Fibroblast of mammary gland (primary cell): ENCODE measurements at places on chromosomes 13 and 19.

DNA sequence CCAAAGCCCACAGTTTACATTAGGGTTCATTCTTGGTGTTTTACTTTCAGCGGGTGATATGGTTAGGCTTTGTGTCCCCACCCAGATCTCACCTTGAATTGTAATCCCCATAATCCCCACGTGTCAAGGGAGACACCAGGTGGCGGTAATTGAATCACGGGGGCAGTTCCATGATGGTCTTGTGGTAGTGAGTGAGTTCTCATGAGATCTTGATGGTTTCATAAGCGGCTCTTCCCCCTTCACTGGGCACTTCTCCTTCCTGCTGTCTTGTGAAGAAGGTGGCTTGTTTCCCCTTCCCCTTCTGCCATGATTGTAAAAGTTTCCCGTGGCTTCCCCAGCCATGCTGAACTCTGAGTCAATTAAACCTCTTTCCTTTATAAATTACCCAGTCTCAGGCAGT is 12.0 kb downstream of the FPR2 start:
- DNase-seq = no peak

DNA sequence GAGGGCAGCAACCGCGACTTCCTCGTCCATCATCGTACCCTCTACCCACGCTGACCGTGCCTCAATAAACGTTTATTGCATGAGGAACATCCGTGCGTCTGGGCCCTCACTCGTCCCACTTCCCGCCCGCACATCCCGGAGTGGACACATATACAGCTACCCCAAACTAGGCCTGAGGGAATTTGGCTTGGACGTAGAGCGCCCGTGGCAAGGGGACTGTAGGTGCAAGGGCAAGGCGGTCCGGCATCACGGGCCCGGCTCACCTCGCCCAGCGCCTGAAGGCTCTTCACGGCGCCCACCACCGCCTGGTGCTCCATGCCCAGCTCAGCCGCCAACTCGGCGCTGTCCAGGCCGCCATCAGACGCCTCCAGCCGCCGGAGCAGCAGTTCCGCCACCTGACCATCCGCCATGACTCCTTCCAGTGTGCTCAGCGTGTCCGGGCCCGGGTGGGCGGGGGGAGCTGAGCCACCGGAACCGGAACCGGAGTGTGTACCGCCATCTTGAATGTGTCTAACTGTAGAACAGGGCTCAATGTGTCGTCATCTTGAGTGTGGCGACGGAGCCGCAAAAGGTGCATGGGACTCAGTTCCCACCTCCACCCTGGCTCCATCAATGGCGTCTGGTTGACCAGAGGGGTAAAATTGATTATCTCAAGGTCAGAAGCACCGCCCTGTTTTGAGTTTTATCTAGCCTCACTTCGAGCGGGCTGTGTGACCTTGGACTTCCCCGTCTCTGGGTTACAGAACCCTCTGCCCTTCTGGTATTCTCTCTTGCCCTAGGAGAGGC is at the start of gene FARSA:
Gene FARSA, minus strand, starts transcription at position 425 of the 786 bp plus-strand sequence. Its CDS starts 15 bp downstream, at position 410.
- peak; percentile 88 for DNase-seq

- peak; percentile 9 for DNase-seq
Observed at GRCh38 chr19:38917921-38918491, 6.0 kb upstream of the CCER2 start.

DNA sequence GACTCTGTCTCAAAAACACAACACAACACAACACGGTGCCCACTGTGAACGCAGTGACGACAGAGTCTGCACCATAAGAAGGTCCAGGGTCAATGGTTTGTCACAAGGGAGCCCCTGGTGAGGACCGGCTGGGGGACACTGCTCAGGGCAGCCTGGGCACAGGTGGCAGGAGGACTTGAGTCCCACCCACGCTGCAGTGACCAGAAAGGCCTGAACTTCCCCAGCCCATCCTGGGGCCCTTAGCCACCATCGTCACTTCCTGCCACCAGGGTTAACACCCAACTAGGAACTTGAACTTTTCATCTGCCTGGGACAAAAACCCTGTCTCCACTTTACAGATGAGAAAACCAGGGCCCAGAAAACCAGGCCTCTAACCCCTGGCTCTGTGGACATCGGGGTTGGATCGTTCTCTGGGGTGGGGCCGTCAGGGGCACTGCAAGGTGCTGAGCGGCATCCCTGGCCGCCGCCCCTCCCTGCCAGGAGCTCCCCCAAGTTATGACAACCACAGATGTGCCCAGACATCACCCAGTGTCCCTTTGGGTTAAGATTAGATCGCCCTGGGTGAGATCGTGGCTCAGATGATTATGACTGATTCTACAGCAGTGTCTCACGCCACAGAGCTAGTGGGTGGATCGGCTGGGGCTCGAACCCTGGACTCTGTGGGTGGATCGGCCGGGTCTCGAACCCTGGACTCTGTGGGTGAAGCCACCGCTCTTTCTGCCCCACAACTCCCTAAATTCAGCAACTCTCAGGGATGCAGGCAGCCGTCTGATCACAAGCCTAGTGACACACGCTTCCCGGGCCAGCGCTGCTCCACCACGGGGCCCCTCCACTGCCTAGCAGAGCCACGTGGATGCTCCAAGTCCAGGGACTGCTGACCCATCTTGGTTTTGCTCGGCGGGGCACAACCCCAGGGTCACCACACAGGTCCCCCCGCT is 14.0 kb downstream of the MOB3A start:
- DNase-seq = no peak

DNA sequence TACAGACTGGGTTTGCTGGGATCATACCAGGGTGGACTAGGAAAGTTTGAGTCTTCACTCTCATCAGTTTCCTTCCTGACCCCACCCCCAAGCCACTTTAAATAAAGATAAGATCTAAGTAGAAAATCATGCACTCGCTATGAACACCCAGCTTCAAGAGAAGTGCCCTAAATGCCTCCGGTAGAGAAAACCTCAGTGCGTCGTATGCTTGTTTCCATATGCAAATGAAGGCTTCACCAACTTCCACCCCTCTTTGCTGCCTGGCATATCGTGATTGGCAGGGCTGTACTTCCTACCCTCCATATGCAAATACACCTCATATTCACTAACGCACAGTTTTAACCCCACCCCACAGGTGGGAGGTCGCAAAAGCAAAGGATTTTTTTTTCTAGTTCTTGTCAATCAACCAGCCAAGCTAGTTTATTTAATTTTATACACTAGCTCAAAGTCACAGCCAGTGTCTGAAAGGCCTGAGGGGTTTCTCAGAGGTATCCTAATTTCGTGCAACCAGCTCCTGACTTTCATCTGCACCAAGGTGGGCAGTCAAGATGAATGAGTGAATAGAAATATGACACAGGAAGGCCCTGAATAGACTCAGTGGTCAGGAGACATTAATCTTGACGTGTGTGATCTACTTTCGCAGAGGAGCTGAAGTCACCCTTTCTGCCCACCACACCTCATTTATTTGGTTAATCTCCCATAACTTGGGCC is 121.1 kb upstream of the TSHZ3 start:
- no peak for DNase-seq

GRCh38 chr13:41854758-41855157 is 106.2 kb downstream of the VWA8 start:
- DNase-seq = no peak

DNA sequence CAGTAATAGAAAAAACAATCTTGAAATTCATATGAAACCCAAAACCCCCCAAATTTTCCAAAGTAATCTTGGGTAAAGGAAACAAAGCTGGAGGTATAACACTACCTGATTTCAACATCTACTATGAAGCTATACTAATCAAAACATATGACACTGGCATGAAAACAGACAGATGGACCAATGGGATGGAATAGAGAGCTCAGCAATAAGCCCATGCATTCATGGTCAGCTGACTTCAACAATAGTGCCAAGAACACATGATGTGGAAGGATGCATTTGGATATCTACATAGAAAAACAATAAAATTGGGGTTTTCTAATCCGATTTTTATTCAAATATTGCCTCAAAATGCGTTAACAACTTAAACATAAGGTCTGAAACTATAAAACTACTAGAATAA is 32.2 kb upstream of the ZNF766 start:
- peak; percentile 16 for DNase-seq

DNA sequence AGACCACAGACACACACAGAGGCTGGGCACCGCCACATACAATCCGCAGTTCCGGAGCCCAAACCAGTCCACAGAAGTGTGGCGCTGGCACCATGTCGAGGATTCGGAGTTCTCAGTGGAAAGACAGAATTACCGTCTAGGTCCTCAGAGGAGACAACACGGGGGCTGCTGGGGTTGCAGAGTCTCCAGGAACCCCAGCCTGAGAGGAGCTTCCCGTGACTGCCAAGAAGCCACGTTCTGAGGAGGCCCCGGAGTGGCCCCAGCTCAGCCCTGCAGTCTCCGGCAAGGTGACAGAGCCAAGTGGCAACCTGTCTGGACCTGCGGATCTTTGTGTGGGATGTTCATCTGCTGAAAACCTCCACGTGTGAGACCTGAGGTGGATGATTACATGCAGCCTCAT is 7.3 kb upstream of the ADPRHL1 start:
- no peak for DNase-seq

DNA sequence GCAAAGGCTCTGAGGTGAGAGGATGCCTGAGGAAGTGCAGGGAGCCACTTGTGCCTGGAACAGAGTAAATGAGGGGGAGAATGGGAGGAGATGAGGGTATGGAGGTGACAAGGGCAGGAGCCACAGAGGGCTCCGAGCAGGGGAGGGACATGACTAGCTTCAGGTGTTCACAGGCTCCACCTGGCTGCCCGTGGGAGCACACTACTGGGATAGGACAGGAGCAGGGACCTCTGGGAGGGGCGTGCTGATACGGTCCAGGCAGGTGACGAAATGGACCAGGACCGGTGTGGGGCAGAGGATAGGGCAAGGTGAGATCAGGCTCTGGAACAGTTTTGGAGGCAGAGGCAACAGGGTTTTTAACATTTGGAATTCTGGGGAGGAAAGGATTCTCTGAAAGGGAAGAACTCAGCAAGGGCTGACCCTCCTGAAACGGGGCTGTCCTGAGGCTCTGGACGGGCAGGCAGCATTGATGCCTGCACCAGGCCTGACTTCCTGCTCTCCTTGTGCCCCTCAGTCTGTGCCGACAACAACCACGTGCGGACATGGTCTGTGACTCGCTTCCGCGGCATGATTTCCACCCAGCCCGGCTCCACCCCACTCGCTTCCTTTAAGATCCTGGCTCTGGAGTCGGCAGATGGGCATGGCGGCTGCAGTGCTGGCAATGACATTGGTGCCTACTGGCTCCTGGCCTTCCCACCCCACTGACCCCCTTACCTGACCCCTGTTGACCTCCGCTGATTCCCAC is 11.6 kb downstream of the SHKBP1 start:
- DNase-seq = peak; percentile 50

DNA sequence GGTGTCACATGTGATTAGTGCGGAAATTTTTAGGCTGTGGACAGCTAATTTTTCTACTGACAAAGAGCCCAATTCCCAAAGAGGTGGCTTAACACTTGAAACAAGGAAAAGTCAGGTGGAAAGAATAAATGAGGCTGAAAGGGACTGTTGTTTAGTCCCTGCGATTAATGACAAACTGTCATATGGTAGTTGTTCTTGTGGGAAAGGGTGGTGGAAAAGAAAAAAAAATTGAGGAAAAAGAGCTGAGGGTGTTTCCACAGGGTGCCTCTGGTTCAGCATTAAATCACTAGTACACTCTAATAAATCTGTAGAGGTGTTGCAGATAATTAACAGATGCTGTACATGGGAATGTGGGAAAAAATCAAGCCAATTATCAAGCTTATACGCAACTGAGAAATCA is 300.7 kb downstream of the DNAJC15 start:
- DNase-seq = no peak

GRCh38 chr19:18287836-18288772 is 6.7 kb upstream of the JUND start:
- DNase-seq = no peak

DNA sequence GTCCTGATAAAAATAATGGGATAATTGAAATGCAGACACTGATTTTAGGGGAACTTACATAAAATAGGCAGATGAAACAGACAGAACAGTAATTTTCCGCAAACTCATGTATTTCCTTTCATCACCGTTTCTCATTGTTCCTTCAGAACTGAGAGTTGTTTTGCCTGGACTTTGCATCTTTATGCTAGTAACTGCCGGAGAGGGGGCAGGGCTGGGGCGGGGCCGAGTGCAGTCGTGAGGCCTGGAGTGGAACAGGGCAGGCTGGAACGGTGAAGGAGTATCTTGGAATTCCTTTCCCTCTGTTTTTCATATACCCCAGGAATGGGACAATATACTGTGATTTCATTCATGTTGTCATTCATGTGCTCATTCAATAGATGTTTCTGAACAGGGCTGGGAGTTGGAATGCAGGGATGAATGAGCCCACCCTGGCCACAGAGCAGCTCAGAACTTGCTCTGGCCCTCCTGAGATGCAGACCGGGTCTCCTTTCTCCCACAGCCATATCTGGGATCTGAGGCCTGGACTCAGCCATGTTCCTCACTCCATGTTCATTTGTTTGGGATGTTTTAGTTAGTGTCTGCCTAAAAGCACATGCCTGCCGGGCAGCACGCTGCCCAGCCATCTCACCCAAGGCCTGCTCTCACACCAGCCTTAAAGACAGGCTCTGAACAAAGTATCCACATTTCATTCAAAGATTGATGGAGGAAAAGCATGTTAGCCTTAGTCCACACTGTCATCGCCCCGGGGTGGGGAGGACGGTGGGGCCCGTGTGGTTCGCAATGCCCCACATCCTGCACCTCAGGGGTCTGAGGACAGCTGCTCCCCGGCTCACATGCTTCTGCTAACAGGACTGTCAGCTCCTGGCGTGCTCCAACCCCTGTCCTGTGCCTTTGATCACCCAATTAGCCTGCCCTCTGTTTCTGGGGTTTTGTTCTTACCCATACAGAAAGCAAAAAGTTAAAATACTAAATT is 92.9 kb downstream of the SOX1 start:
- no peak for DNase-seq

DNA sequence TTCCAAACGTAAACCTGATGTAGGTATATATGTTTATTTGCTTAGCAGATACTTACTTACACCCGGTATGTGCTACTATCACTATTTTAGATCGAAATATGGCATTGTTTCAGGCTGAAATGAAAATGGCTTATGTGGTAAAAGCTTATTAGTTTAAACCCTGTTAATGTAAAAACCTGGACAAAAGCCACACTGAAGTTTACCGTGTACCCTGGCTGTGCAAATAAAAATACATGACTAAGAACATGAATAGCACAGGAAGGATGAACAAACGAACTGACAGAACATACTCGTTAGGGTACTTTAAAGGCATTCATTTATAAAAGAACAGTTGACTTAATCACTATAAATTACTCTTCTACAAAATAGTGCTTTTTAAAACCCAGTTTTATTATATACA is 6.6 kb downstream of the CLDN10 start:
- DNase-seq = no peak

GRCh38 chr19:33273881-33274662 is 28.3 kb downstream of the CEBPA start:
- peak; percentile 95 for DNase-seq

- no peak for DNase-seq
Observed at GRCh38 chr19:40272261-40272660, 12.9 kb downstream of the AKT2 start.
